ENCODE measurements at places on chromosomes 3 and 15.

DNA sequence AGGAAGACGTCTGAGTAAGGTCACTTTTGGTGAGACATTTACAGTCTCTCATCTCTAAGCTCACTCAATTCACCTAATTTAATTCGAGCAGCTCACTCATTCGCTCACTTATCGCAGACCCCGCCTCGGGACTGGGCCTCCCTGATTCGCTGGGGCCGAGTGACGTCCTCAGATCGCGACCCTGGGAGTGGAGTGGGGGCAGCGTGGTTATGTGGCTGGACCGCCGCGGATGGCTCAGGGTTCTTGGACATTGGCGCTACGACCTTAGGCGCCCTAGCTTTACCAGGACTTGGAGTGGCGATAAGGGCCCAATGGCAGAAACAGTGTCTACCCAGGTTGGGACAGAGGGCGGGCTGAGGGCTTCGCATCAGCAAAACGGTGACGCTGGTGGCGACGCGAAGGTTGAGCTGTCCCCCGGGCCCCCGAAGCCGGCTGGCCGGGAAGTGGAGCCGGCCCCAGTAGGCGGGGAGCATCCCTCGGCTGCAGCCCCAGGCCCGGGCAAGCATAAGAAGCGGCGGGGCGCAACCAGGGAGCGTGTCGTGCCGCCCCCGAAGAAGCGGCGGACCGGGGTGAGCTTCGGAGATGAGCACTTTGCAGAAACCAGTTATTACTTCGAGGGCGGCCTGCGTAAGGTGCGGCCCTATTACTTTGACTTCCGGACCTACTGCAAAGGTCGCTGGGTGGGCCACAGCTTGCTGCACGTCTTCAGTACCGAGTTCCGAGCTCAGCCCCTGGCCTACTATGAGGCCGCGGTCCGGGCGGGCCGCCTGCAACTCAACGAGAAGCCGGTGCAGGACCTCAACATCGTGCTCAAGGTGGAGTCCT, at the start of gene RPUSD2:
Gene RPUSD2 (plus strand): TSS at position 171 of the 825 bp plus-strand sequence. CDS start 39 bp downstream, at position 210.
- peak; percentile 48 for DNase-seq

DNA sequence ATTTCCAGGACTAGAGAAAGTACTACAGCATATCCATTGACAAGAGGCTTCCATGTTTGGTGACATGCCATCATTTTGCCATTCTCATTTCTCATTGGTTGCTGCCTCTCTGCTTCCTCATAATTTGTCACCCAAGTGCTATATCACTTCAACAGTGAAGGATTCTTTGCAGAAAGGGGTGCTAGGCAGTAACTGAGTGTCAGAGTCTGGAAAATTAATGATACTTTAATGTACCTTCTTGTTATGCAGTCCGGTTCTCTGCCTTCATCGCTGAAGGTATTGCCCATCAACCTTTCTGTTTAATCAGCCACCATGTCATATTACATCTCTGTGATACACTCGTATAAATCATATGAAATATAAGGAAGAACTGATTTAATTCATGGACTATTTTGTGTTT, 550.3 kb downstream of the ROBO2 start:
- no peak for DNase-seq

- DNase-seq, result no peak
Measured at GRCh38 chr15:79962178-79962577, 8.8 kb downstream of the BCL2A1 start.

DNA sequence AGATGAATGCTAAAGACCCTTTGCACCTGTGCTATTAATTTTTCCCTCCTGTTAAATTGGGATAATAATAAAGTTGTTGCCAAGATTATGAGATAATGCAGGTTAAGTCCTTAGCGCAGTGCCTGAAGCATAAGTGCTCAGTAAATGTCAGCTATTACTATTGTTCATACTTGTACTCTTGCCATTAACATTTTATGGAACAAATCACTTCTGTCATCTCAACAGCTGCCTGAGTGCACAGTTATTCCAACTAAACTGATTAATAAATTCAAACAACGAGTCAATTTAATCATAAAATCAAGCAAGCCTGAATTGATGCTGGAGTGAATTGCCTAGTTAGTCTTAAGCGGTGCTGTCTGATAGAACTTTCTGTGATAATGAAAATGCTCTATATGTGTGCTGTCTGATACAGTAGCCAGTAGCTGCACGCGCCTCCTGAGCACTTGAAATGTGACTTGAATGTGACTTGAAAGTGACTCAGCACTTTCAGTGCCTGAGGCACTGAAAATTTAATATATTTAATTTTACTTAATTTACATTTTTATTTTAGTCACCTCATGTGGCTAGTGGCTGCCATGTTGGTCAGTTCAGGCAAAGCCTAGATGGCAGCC, 198.7 kb upstream of the PFN2 start:
- no peak for DNase-seq

DNA sequence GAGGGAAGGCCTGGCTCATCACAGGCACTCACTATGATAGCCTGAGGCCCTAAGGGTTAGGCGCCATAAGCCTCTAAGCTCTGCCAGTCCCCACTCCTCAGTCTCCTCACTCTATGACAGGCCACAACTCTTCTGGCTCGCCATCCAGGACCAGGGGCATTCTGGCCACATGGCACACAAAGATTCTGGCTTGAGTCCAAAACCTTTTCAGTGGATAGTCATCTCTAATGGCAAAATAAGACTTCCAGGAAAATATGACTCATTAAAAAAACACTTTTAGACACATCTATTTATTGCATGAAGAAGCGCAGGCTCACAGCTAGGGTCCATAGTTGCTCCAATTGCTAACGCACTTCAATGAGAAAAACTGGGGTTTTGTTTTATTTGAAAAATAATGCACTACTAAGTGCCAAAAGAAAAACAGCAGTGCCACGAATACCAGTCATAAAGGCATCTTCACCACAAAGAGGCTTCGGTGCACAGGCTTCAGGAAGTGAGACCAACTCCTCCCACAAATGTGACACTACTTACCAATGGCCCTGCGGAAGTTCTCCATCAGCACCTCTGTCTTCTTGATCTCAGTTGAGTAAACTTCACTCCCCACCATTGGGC, 11.1 kb downstream of the RUVBL1 start:
- DNase-seq, result peak; percentile 64

GRCh38 chr15:74019734-74020133, 25.2 kb downstream of the PML start:
- DNase-seq, result no peak
